ENCODE measurements at places on chromosomes 2 and 18. TPM values are rescaled to one million over a fixed set of nuclear protein-coding genes. Genes with fewer than 3 reads are reported as not detected.
A peak's percentile ranks its signal among the peaks of the same experiment; 100 is the strongest.

GRCh38 chr2:190514676-190515075 lies 19.8 kb downstream of the NEMP2 start:
- no peak for DNase-seq

DNA sequence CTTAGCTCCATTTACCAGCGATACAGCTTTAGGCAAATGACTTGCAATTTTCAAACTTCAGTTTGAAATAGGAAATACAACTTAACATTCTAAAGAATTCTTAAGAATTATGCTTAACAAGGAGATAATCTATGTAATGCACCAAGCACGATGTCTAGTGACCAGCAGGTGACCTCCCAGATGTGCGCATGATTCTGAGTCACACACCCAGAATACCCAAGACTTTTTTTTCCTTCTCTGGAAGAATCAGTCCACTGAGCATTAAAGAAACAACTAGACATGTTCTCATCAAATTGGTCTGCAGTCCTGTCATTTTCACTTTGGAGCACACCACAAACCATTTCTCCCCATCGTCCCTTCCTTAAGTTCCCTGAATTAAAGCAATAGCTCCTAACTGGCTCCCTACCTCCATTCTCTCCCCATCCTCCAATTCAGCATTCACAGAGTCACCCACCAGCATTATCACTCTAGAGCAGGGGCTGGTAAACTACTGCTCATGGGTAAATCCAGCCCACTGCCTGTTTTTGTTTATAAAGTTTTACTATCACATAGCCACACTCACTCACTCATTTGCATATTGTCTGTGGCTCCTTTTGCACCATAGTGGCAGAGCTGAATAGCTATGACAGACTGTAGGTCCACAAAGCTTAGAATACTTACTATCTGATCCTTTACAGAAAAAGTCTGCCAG lies 13.2 kb downstream of the EVA1A start:
- no peak for DNase-seq

GRCh38 chr2:92073036-92073814 lies 2798.0 kb upstream of the TEKT4 start:
- no peak for DNase-seq

- DNase-seq = peak; percentile 91
Measured at GRCh38 chr2:65349863-65350262, 82.5 kb downstream of the SPRED2 start.

- no peak for DNase-seq
Measured at GRCh38 chr2:186126181-186126580, 359.9 kb upstream of the ZC3H15 start.

RFX8 gene
- not detected for total RNA-seq

DNA sequence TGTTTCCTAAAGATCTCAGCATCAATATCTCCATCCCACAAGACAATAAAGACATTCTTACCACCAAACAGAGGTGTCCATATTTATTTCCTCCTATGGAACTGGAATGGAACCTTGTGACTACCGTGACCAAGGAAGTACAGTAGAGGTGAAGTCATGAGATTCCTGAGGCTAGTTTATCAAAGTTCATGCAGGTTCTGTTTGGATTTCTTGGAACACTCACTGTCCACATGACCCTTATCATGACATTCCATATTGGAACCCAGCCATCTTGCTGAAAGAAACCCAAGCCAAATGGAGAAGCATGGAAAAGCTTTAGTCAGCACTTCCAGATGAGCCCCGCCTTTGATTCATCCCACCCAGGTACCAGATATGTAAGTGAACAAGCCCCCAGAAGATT lies 516.0 kb upstream of the POU3F3 start:
- no peak for DNase-seq

- peak; percentile 87 for DNase-seq
Measured at GRCh38 chr18:67232406-67232805, 284.1 kb downstream of the DSEL start.

GRCh38 chr2:39689272-39689841 lies 23.6 kb downstream of the TMEM178A start:
- DNase-seq = no peak
